ENCODE measurements at places on chromosomes 3 and 15.
A peak's percentile ranks its signal among the peaks of the same experiment; 100 is the strongest.

DNA sequence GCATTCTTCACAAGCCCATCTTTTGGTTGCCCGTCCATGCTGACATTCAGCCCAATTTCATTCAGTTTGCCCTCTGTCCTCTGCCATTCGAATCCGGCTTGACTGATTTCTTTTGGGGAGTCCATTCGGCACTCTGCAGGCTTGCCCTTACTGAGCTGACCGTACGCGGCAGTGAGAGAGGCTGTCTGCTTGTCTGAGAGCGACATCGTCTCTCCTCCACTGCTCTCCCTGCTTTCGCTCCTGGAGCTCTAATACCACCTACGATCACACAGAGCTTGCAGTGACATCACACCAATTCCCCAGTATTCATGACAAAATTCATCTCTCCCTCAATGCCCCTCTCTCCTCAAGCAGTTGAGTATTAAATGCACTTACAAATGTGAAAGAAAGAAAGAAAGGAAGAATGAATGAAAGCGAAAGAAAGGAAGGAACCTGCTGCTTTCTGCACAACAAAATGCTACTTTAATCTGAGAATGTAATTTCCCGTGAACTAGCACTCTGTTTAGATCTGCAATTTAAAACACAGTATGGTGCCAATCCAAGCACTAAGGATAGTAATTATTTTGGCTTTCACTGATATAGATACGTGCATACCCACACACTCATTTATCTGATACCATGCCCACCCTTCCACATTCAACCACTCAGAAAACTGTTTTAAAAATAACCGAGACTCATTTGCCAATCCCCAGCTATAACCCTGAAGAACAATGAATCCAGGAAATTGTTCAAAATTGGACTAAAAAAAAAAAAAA is 89.5 kb downstream of the DHX30 start:
- no peak for DNase-seq

GRCh38 chr3:59878038-59878427 is 828.2 kb upstream of the CFAP20DC start:
- DNase-seq, result no peak

DNA sequence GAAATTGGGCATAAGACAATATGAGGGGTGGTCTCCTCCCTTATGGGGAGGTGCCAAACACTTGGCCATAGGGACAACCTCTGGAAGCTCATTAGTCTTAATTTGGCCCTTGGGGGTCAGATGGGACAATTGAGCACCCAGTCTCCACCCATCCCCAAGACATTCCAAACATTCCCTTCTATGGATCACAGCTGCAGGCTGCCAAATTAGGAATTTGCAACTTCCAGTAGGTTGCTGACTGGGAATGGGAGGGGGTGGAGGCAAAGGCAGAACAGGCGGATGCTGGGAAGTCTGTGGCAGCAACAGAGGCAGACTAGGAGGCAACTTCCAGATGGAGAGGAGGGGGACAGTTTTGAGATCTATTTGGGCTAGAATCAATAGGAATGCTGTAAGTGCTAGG is 1.4 kb upstream of the PDHB start:
- DNase-seq, result no peak

DNA sequence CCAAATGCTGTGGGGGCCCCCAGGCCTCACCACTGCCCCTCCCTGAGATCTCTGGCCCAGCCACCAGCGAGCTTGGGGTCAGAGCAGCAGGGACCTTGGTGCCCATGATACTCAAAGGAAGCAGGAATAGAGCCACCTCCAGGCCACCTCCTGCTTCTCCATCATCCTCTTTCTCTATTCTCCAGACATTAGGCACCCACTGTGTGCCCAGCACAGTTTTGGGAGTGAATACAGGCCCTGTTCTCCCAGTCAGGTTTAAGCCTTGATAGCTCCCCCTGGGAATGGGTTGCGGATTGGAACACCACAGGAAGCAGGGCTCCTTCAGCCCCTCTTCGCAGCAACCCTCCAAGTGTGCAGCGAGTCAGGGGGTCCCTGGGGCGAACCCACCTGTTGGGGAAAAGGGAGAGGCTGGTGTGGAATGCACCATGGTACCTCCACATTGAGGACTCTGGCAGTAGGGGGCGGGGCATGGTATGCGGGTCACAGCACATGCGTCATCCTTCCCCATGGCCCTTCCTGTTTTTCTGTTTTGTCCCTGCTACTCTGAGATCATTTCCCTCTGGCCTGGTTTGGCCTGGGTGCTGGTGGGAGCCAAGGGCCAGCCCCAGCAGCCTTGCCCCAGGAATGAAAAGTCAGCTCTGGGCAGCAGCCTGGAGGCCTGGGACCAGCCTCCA is 14.2 kb upstream of the SEMA3B start:
- DNase-seq, result no peak

DNA sequence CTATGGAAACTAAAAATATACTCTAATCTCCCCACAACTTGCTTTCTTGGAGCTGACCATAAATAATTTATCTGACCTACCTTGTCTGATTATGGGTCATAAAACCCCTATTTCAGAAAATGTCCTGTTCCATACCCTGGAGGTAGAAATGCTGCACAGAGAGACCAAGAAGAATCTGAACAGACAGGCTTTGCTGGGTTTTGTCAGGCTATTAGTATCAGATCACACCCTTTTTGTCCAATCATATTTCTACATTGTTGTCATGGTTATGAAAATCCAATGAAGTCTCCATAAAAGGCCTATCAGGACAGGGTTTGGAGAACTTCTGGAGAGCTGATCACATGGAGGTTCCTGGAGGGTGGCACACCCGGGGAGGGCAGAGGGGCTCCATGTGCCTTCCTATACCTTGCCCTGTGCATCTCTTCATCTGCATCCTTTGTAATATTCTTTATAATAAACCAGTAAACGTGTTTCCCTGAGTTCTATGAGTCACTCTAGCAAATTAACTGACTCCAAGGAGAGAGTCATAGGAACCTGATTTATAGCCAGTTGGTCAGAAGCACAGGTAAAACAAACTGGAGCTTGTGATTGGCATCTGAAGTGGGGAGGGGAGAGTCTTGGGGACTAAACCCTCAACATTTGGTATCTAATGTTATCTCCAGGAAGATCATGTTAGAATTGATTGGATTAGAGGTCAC is 58.1 kb downstream of the NGLY1 start:
- no peak for DNase-seq

GRCh38 chr15:52199271-52199670 is 8.1 kb upstream of the GNB5 start:
- no peak for DNase-seq

DNA sequence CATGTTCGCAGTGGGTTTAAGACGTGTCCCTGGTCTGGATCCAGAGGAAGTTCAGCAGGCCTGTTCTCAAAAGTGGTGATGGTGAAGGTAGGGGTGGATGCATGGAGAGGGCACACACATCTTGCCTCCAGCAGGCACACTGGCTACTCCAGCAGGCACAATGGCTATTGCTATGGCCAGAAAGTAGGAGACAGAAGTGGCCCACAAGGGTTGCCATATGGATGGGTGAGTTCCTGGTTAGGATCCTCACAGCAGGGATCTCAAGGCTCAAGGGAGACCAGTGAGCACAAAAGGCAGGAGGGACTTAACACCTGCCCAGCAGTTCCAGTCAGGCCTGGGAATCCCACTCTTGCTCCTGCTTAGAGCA is 107.9 kb downstream of the LRIG1 start:
- no peak for DNase-seq

DNA sequence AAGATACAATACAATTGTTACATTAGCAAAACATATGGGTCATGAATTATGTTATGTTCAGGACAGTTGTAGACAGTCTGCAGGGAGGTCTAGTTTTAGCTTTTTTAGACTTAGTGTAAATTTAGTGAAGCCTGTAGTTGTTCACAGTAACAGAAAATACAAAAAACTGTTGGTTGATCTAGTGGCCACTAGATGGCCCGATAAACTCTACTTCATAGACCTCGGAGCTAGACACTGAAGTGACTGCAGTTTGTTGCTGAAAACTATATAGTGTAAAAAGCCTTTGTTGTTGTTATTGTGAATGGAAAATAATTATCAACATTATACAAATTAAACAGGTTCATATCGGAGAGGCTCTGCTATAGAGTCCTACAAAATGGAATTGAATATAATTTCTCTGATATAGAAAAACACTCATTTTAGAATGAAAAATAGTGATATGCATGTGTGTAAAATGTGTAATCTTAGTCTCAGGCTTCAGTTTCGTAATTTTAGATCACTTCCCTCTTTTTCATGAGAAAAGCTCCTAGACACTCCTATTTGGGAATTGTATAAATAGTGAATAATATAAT is 18.3 kb downstream of the MAGEL2 start:
- no peak for DNase-seq

DNA sequence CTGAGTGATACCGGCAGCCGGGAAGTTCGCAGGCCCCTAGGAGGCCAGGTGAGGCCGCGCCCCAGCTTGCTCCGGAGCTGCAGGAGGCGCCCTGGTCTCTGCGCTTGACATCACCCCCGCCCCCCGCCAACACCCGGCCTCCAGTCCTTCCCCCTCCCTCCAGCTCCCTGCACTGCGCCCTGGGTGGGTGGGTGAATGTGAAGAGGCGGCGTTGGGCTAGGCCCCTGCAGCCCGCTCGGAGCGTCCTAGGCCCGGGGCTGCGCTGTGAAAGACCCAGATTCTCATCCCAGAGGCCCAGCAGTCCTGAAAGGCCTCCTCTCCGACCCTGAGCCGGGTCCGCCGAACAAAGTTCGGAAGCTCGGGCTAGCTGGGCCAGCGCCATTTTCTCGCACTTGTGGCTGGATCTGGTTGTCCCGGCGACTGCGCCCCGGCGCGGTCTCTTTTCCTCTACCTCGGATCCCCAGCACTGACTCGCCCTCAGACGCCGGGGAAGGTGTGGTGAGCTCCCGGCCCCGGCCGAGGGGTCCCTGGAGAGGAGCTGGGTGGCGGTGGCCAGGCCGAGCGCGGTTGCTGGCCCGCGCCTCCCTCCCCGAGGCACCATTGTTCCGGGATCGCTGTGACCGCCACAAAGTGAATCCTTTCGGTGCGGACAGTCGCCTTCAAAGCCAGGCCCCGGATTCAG is 12.9 kb downstream of the ZIC4 start:
- no peak for DNase-seq

DNA sequence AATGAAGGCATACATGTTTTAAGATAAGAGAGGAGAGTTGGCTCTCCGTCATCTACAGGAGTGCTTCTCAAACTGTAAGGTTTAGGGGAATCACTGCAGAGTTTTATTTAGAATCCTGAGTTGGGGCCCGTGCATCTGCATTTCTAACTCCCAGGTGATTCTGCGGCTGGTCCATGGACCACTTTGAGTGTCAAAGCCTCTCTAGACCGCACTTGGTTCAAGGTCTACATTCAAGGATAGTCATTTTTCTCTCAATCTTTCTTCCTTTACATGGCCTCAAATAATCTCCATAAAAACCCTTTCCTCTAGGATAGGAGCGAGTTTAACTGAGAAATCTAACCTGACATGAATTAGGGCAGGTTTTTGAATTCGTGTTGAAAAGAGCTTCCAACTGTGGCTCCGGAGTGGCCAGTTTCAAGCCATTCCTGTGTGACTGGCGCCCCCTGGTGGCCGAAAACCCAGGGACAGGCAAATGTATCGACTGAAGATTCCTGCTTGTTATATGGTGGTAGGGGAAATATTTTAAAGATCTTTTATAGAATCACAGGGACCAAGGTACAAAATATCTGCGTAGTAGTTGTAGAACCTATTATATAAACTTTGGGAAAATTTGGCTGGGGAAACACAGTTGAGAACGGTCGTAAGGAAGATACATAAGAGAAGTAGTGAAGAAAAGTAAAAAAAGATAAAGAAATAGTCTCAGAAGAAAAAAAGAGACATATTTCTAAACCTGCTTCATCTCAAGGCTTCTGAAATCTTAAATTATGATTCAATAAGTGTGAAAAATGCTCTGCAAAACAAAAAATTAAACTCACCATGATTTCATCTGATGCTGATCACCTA is 11.9 kb downstream of the GABRR3 start:
- peak; percentile 85 for DNase-seq

DNA sequence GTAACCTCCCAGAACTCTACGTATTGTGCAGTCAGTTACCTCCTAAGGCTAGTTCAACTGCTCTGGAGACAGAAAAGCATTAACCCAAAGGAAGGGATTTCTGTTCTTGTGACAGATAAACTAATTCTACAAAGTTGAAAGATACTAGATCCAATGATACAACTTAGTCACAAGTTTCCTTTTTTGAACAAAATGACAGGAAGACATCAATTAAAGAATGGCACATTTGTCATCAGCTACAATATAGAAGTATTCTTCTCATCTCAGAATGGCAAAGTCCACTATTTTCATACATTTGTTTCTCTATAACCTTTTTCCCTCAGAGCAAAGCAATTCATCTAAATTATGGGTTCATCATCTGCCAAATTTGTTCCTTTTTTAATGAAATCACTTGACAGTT is 43.7 kb downstream of the ISL2 start:
- no peak for DNase-seq

- no peak for DNase-seq
Measured at GRCh38 chr15:64568765-64569164, 108.4 kb downstream of the ZNF609 start.

- DNase-seq, result no peak
Measured at GRCh38 chr3:173618148-173618547, 220.6 kb downstream of the NLGN1 start.

DNA sequence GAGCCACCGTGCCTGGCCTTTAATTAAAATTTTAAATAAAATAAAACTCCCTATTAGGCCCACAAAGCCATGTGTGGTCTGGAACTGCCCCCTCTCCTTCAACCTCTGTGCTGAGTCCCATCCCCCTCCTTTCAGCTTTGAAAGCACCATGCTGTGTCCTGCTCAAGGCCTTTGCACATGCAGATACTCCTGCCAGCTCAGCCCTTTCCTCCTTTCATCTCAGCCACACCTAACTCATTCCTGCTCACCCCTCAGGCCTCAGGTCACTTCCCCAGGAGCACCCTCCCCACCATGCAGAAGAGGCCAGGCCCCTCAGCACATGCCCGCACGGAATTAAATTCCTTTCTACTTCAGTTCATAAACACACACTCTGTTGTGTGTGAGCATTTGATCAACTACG is 28.1 kb downstream of the ATRIP start:
- DNase-seq, result no peak

DNA sequence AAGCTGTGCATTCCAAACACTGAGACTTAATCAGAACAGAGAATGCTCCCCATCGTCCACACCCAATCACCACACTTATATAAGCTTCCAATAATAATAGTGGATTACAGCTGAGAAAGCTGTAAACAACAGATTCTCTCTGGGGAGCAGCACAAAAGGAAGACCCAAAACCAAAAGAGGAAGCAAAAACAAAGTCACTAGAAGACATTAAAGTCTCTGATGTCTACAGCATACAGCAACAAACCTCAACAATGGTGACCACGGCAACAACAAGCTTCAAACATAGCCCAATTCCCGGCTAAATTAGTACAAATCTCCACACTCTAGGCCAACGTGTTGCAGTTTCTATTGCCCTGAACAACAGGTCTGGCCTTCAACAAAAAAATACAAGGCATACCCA is 37.7 kb downstream of the ZDHHC23 start:
- DNase-seq, result no peak

DNA sequence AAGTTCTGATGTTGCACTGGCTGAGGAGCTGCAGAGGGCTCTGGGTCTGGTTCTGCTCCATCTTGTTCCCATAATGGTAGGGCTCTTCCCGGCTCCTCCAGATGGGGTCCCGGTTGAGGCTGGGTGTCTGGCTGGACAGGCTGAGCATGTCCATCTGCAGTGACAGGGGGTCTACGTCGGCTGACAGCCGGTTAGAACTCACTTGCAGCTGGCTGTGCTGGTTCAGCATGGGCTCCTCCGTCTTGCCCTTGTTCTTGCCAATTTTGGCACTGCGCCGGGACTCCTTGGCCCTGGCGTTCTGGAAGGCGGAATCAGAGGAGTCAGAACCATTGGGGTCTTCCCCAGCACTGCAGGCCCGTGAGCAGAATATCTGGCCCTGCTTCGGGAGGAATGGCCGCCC is 78.1 kb downstream of the PRICKLE2 start:
- no peak for DNase-seq

- DNase-seq, result no peak
Measured at GRCh38 chr3:115784739-115785536, 161.6 kb downstream of the GAP43 start.

All from stimulated activated CD4-positive, alpha-beta T cell treated with anti-CD3 and anti-CD28 coated beads, Interleukin-2, amount 100 ng/mL, for 4 hours (primary cell).